Parietal lobe (tissue), 2 donors: ENCODE measurements at places on chromosomes 11 and 22. TPM values are rescaled to one million over a fixed set of nuclear protein-coding genes. Genes with fewer than 3 reads are reported as not detected.

The LAMTOR1 gene
- 50.1 TPM for total RNA-seq

The CYP2R1 gene
- 48.8 TPM for total RNA-seq

The HOATZ gene
- total RNA-seq = 1.3 TPM

The RAB39A gene
- total RNA-seq = 33.2 TPM

The SHANK2 gene
- total RNA-seq = 99.2 TPM

The SCGB1D2 gene
- total RNA-seq = not detected

The HBE1 gene
- total RNA-seq = 3.8 TPM

The PRR33 gene
- total RNA-seq = not detected

The MMP10 gene
- not detected for total RNA-seq

The GPR152 gene
- total RNA-seq = not detected

The RAB38 gene
- total RNA-seq = 0.63 TPM

The STARD10 gene
- 28.2 TPM for total RNA-seq

The TMEM109 gene
- 8.1 TPM for total RNA-seq

The RFPL2 gene
- total RNA-seq = not detected

The PHETA2 gene
- total RNA-seq = 2.8 TPM

The OR51B4 gene
- total RNA-seq = 0.94 TPM

The OR5A1 gene
- total RNA-seq = not detected

The ABCC8 gene
- 34.7 TPM for total RNA-seq

The PNPLA3 gene
- 23.8 TPM for total RNA-seq

The CRYBB3 gene
- total RNA-seq = not detected

The SLC36A4 gene
- total RNA-seq = 57.0 TPM

The ASCL2 gene
- 0.31 TPM for total RNA-seq

The SYCE3 gene
- not detected for total RNA-seq

The IGLL5 gene
- total RNA-seq = not detected

The MEN1 gene
- total RNA-seq = 24.4 TPM

The KCNK7 gene
- not detected for total RNA-seq

The MADD gene
- total RNA-seq = 104 TPM

The PANX2 gene
- 4.7 TPM for total RNA-seq
